ENCODE measurements at places on chromosomes 7 and 10.

DNA sequence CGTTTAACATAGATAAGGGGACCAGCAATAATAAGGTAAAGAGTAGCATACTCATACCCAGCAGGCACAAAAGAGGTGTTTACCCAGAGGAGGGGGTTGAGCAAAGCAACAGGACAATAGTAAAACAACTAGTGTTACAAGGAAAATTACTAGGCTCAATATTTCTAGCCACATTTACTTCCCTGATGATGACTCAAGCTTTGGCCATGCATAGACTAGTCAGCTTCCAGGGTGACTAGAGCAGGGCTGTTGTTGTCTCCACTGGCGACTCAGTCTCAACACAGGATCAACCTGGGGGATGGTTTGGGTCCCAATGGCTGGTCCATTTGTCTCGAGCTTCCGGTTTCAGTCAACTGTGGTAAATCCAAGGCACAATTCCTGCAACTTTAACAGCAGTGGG lies 217.7 kb upstream of the KCND2 start:
- no peak for DNase-seq

- DNase-seq = no peak
Observed at GRCh38 chr10:80767963-80768362, 230.3 kb downstream of the SH2D4B start.

GRCh38 chr7:7861211-7861633 lies 107.4 kb upstream of the GLCCI1 start:
- no peak for DNase-seq

GRCh38 chr10:133150226-133150625 lies 9.8 kb upstream of the KNDC1 start:
- no peak for DNase-seq

DNA sequence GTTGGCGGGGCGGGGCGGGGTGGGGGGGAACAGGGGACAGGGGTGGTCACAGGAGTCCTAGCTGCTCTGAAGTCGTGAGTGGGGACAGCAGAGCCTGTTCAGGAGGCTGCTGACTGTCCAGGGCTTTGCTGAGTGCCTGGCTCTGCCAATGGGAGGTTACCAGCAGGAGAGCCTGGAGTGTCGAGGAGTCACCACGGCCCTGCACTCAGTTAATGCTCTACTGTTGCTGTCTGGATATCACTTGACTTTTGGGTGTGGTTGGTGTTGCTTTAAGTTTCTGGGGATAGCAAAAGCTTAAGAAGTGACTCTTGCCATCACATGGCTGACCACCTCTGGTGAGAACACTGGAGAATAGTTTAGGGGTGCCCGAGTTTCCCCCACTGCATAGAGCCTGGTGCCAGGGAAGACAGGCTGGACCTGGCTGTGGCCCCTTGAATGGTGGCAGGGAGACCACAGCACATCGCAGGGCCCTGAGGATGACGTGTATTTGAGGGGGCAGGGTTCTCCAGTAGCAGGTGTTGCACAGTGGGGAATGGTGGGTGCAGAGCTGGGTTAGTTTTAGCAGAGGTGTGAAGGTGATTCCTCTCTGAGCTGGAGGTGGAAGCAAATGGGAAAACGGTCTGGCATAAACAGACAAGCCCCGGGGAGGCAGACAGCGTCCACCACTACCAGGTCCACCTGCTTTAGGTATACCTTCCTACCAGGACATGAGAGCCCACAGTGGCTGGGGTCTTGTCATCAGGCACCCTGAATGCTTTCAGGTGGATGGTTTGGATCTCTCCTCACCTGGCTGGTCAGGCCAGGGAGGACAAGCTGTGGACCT lies 54.2 kb upstream of the CAMK2B start:
- DNase-seq = no peak

DNA sequence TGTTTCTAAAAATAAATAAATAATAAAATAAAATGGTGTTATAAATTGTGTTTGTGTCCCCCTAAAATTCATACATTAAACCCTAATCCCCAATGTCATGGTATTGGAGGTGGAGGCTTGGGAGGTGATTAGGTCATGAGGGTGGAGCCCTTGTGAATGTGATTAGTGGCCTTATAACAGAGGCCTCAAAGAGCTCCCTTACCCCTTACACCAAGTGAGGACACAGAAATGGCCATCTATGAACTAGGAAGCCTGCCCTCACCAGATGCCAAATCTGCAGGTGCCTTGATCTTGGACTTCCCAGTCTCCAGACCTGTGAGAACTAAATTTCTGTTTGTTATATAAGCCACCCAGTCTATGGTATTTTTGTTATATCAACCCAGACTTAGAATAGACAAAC lies 738.7 kb downstream of the PARD3 start:
- no peak for DNase-seq

DNA sequence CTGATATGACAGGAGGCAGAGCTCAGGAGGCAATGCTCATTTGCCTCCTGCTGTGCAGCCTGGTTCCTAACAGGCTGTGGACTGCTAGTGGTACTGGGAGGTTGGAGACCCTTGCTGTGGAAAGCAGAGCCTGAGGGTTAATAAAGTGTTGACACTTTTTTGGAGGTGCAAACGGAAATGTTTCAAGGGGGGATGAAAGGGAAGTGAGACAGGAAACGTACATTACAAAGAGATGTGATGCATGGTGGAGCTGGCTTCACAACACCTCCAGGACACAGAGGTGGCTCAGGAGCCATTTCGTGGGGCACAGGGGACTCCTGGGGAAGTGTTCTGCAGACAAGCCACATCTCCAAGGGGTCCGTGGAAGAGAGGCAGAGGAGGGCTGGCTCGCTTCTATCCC lies 137.6 kb upstream of the SVIL start:
- DNase-seq = no peak

DNA sequence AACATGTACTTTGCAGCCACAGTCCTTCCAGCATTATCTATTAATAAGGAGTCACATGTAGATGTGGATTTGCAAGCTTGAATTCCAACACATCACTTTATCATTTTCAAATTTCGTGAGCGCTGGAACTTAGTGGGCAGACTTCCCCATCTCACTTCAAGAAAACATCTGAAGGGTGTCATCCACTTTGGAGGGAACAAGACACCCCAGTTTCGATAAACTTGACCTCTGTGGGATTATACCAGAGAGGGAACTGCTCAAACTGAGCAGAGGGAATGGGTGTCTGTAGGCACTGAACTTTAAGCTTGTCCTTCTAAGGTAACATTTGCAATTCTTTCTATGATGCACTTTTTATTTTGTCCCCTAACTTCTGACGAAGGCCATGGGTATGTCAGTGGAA lies 27.5 kb downstream of the ADRB1 start:
- no peak for DNase-seq

GRCh38 chr7:155999631-156000489 lies 187.6 kb upstream of the SHH start:
- no peak for DNase-seq

DNA sequence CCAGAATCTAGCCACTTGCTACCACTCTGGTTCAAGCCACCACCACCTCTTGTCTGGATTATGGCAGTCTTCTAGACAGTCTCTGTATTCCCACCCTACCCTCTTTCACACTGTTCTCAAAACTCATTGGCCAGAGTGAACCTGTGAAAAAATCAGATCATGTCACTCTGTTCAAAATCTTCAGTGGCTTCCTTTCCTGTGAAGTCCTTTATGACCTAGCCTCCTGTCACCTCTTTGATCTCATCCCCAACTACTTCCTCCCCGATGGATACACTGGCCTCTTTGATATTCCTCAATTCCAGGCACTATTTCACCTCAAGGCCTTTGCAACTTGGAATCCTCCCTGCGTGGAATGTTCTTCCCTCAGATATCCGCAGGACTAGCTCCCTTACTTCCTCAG lies 21.2 kb upstream of the ANLN start:
- no peak for DNase-seq

Data from AML-193 (cell line).